ENCODE measurements at places on chromosomes 1 and 21. TPM values are rescaled to one million over a fixed set of nuclear protein-coding genes. Genes with fewer than 3 reads are reported as not detected.
A peak's percentile ranks its signal among the peaks of the same experiment; 100 is the strongest.

EDARADD gene
- 4.0 TPM for total RNA-seq

ALX3 gene
- not detected for total RNA-seq

KRTAP10-2 gene
- total RNA-seq, result not detected

FNDC5 gene
- total RNA-seq, result 0.66 TPM

GRCh38 chr1:180947901-180948640 is 35.4 kb downstream of the KIAA1614 start:
- H3K36me3 ChIP-seq, result no peaks in the 10 kb centered on the region
- DNase-seq, result no peak
- no peak overlapping the region for H3K4me3 ChIP-seq
- H3K27ac ChIP-seq, result no peak overlapping the region
- no peaks in the 10 kb centered on the region for H3K27me3 ChIP-seq

GRCh38 chr1:13764588-13765332 is 64.8 kb downstream of the PRDM2 start:
- peaks cover 23% of the 10 kb centered on the region for H3K4me1 ChIP-seq
- H3K4me3 ChIP-seq, result no peak overlapping the region
- no peaks in the 10 kb centered on the region for H3K36me3 ChIP-seq
- no peaks in the 10 kb centered on the region for H3K27me3 ChIP-seq
- DNase-seq, result no peak
- no peak overlapping the region for H3K27ac ChIP-seq

DNA sequence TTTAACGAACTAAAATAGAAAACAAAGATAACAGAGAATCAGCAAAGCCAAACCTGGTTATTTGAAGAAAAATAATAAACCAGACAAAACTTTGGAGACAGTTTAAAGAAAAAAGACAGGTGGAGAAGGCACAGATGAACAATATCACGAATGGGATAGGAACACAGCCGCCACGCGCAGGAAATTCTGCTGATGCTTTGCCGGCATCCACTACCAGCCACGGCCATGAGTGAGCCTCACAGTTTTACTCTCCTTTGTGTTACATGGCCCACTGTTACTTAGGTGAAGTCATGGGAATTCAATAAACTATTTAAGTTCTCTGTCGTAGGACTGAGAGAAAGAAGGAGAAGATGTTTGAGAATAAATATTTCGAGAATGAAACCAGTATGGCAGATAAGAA is 503.4 kb downstream of the TTLL7 start:
- H3K36me3 ChIP-seq, result no peaks in the 10 kb centered on the region
- no peaks in the 10 kb centered on the region for H3K27me3 ChIP-seq
- H3K4me3 ChIP-seq, result no peak overlapping the region
- no peak overlapping the region for H3K27ac ChIP-seq
- H3K4me1 ChIP-seq, result peaks cover 7% of the 10 kb centered on the region

DNA sequence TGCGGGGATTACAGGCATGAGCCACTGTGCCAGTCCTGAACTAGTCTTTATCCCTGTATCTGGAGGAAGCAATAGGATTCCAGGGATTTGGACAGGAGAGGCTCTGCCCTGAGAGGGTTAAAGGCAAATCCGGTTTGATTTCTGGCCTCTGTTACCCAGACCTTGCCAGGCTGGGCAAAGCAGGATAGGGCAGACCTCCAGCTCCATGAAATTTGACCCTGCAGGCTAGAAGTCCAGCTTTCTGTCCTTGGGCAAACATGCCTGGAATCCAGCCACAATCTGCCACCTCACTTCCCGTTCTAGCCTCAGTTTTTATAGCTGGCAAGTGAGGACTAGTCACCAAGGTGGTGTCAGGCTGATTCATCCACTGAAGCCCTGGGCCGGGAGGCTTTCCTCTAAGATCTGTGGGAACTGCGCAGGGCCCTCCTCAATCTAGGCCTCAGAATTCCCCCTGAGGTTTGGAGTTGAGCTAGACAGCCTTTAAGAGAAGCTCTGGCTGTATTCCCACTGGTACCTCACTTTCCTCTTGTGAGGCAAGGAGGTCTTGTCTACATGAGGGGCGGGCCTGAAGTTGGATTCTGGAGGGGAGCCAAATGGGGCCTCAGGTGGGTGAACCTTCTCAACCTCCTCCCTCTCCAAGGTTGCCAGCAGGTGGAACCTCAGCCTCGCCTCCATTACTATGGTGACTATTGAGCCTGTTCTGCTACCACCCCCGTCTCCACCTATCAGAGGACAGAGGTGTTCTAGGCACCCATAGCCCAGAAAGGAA is 7.0 kb upstream of the P3R3URF start:
- DNase-seq, result peak; percentile 93
- peak overlapping the region; percentile 91 for H3K27ac ChIP-seq
- H3K4me3 ChIP-seq, result no peak overlapping the region

DNA sequence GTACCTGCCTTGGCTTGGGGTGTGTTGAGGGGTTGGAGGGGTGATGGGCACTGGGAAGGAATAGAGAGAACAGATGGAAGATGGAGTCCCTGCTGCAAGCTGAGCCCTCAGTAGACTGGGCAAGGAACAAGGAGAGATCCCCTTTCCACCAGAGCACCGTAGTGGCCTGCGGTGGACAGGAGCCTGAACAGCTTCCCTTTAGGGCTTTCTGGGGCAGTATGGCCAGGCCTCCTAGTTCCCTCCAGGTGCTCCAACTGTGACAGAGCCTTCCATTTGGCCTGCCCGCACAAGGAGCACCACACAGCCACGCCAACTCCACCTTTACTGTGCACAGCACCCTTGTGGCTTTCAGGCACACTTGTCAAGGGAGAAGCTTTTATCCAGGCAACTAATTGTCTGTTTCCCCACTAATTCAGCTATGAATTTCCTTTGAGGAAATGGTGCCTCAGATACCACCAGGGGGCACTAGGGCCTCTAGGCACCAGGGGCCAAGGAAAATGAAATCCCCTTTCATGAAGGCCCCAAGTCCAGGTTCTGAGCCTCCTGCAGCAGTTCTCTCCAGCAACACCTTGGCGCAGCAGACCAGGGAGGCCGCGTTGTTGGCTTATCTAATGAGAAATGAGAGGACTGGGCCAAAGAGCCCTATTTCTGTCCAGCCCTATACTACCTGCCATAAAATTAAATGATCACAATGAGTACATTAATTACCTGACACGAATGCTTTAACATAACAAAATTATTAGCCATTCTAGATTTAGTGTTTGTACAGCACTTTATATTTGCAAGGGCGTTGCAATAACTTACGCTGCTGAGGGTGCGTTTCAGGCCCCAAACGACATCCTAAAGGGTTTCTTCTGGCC is 23.1 kb upstream of the ERI3 start:
- H3K4me3 ChIP-seq, result no peak overlapping the region
- H3K27ac ChIP-seq, result no peak overlapping the region
- no peaks in the 10 kb centered on the region for H3K27me3 ChIP-seq
- no peaks in the 10 kb centered on the region for H3K36me3 ChIP-seq
- no peak for DNase-seq

DNA sequence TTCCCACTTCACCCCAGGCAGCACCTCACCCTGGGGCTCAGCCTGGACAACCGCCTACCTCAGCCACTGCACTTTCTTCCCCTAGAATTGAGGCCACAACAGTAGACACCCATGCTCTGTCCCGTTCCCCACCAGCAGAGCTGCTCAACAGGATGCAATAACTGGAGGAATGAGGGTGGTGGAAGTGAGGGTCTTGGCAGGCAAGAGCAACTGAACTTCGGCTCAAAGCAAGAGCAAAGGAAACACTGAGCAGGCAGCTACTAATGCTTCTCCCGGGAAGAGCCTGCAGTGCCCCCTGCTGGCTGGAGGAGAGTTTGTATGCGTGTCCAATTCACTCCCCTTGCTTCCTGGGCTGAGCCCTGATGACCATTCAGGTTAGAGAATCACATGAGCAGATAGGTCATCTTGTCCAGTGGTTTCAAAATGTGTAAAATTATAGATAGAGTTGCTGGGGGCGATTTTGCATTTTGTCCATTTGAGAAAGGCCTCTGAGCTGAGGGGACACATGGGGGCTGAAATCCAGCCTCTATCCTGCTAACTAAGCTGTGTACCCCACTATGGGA is 13.9 kb downstream of the NT5C1A start:
- no peak overlapping the region for H3K4me3 ChIP-seq
- no peaks in the 10 kb centered on the region for H3K36me3 ChIP-seq
- no peaks in the 10 kb centered on the region for H3K4me1 ChIP-seq
- DNase-seq, result peak; percentile 72
- H3K27me3 ChIP-seq, result no peaks in the 10 kb centered on the region
- H3K27ac ChIP-seq, result no peak overlapping the region

- H3K4me3 ChIP-seq, result no peak overlapping the region
- DNase-seq, result no peak
- no peak overlapping the region for H3K27ac ChIP-seq
- no peaks in the 10 kb centered on the region for H3K27me3 ChIP-seq
Observed at GRCh38 chr1:245010018-245010614, 144.7 kb upstream of the KIF26B start.

- no peak for DNase-seq
- no peaks in the 10 kb centered on the region for H3K36me3 ChIP-seq
- no peak overlapping the region for H3K27ac ChIP-seq
Observed at GRCh38 chr1:151408891-151409290, 9.5 kb downstream of the PSMB4 start.

DNA sequence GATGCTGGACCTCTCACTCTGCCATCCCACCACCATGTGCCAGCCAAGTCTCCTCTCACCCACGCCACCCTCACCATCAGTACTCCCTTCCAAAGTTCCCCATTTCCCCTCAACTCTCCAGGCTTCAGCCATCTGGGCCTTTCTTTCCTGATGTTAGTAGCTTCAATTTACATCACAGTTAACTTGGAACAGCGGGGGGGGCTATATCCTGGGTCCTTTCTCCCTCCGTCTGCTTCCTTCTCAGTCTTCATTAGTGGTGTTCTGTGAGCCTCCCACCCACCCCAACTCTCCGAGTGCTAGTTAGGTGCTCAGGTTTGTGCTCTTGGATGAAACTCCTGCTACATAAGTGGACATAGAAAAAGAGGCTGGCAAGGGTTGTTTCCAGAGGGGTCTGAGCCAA is 31.9 kb downstream of the KCNC4 start:
- no peaks in the 10 kb centered on the region for H3K27me3 ChIP-seq
- DNase-seq, result no peak
- H3K27ac ChIP-seq, result no peak overlapping the region

DNA sequence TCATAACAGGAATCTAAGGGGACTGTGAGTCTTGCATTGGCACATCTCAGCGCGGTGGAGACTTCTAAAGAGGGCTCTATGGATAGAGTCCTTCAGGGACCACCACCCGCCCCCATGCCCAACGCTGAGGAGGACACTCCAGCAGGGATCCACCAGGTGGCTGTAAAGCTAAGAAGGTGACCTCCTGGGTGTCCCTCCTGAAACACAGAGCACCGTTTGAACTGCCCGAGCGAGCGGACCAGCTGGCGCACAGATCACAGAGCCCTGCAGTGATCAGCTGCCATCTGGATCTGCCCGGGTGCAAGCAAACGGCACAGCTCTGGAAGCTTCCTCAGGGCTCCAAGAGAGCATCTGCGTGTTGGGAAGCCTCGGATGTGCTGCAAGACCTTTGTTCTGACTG is 51.3 kb upstream of the LYST start:
- DNase-seq, result no peak
- no peaks in the 10 kb centered on the region for H3K36me3 ChIP-seq
- H3K27ac ChIP-seq, result peak overlapping the region; percentile 23
- H3K27me3 ChIP-seq, result no peaks in the 10 kb centered on the region

DNA sequence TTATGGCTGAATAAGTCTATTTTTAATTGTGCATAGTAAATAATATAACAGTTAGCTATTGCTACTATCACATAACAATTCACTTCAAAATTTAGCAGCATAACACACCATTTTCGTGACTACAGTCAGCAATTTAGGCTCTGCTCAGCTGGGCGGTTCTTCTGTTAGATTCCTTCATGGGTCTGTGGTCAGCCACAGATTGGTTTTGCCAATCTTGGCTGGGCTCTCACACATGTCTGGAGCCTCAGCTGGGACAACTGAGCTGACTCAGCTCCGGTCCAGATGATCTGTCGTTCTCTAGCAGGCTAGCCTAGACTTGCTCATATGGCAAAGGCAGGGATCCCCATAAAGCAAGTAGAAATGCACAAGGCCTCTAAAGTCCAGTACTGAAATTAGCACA is 15.1 kb upstream of the CDC42BPA start:
- H3K4me1 ChIP-seq, result no peaks in the 10 kb centered on the region
- DNase-seq, result no peak
- no peak overlapping the region for H3K27ac ChIP-seq
- no peaks in the 10 kb centered on the region for H3K36me3 ChIP-seq

Data from pancreas (tissue), 10 donors.